Suppressor macrophage (primary cell): ENCODE measurements at places on chromosomes 2 and 18.

GRCh38 chr2:108320326-108320922, 31.7 kb downstream of the SULT1C2 start:
- DNase-seq = no peak

DNA sequence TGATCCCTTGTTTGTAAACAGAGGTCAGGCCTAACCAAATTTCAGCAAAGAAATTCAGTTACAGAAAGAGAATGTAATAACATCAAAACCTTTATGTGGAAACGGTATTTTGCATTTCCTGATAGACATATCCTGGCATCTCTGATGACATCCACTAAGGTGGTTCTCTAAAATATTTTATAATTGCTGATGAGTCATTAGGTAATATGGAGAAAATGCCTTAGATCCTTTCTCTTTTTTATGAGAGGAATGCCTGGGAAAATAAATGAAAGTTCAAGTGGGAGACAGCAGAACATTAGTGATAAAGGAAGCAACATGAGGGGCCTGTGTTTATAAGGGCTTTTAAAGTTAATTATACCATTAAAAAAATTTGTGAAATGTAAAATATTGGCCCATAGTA, 72.6 kb downstream of the PLCL1 start:
- no peak for DNase-seq

GRCh38 chr2:28137221-28137620, 246.7 kb downstream of the BABAM2 start:
- DNase-seq = no peak

GRCh38 chr2:74537140-74537539, 7.4 kb downstream of the HTRA2 start:
- DNase-seq = no peak

- DNase-seq = no peak
Measured at GRCh38 chr2:40210344-40210967, 241.4 kb downstream of the SLC8A1 start.
